ENCODE measurements at places on chromosomes 2 and 18. TPM values are rescaled to one million over a fixed set of nuclear protein-coding genes. Genes with fewer than 3 reads are reported as not detected.

ARHGEF4 gene
- 8.9 TPM for total RNA-seq

DOK6 gene
- total RNA-seq, result 2.3 TPM

NLRC4 gene
- total RNA-seq, result not detected

ZAP70 gene
- not detected for total RNA-seq

CABYR gene
- 4.1 TPM for total RNA-seq

RHBDD1 gene
- total RNA-seq, result 9.5 TPM

COX5B gene
- 601 TPM for total RNA-seq

UGT1A4 gene
- not detected for total RNA-seq

GPR155 gene
- 0.72 TPM for total RNA-seq

RUFY4 gene
- not detected for total RNA-seq

INHA gene
- total RNA-seq, result 0.83 TPM

EGR4 gene
- 0.05 TPM for total RNA-seq

ANO7 gene
- 0.19 TPM for total RNA-seq

Data from A375 (cell line).